Stimulated activated CD8-positive, alpha-beta memory T cell treated with anti-CD3 and anti-CD28 coated beads, Interleukin-4, amount 100 ng/mL, for 24 hours (primary cell): ENCODE measurements at places on chromosomes 1 and 21.

DNA sequence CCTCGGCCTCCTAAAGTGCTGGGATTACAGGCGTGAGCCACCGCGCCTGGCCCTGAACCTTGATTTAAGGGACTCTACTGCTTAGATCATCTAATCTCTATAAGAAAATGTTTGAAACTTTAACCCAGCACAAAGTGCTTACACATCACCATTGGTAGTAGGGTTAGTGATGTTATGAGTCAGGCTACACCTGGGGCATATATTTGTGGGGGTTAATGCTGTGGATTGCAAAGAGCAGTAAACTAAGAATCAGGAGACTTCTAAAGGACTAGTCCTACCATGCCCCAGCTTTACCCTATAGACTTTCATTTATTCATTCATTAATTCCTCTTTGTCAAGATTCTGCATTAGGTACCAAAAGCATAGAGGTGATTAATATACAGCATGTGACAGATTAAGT, 880.5 kb downstream of the TTLL7 start:
- no peak for DNase-seq

DNA sequence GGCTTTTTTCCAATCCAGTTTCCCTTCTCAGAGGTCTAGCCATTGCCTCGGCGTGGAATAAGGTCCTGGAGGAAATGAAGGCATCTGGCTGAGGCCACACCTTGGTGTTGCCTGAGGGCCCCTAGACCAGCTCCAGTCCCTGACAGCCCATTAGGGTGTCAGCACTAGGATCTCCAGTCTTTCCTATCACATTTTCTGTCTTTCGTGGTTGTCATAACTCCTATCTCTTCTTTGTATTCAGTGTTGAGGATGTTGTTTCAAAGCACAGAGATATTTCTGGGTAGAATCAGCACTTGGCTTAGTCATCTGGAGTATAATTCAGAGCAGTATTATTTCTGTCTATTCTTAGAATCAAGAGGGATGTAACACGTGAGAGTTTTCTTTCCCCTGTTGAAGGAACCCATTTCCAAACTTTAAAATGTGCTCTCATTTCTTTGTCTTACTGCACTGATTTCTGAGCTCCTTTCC, 844.3 kb downstream of the KCNT2 start:
- DNase-seq: no peak

DNA sequence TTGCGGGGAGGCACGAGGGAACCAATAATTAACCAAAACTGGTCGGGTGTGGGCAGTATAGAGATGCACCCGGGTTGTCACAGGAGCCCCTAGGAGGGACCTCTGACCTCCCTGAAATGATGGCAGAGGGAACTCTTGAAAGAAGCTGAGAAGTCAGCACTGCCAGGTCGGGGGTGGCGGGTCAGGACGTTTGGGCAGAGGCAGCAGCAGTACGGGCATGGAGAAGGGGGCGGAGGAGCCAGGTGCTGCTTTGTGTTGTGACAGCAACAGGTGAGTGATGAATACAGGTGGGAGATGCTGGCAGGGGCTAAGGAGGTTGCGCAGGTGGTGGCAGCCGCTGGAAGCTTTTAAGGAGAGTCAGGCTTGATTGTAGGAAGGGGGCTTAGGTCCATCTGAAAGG, 11.7 kb downstream of the TNFRSF1B start:
- DNase-seq: no peak

- DNase-seq: no peak
Measured at GRCh38 chr1:92511541-92511940, 24.8 kb upstream of the GFI1 start.

DNA sequence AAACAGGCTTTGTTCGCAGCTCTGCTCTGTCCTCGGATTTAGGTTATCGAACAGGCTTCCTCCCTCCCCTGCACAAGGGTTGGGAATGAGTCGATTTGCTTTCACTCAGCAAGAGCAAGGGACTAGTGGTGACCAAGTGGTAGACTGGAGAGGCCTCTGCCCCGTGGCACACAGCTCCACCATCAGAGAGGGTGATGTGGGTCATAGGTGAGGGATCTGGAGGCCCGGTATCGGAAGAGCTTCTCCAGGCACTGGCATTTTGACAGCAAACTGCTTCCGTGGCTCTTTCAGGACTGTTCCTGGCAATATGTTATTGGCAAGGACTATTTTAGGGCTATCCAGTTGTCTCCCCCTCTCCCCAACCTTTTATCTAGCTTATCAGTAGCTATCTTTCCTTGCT, 3.1 kb upstream of the ELF3 start:
- DNase-seq: no peak

DNA sequence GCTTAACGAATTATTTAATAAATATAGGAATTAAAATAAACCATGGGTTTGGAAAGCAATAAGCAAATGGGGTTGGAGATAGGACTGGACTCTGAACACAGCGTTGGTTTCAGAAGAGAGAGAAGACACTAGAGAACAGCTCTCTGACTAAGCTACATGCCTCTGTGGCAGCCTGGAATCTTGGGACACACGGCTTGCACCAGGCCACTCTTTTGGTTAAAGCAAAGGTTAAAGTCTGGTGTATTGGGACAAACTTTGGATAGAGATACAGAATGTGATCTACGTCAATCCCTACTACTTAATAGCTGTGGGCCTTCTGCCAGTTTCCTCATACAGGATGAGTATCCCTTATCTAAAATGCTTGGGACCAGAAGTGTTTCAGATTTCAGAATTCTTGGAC, 49.7 kb upstream of the HSD17B7 start:
- DNase-seq: no peak

GRCh38 chr1:5287178-5288150, 633.1 kb downstream of the AJAP1 start:
- no peak for DNase-seq

GRCh38 chr1:220711056-220711809, 21.1 kb downstream of the C1orf115 start:
- DNase-seq: no peak
